T-helper 17 cell (primary cell): ENCODE measurements at places on chromosomes 13 and 19.

- no peak for DNase-seq
These were observed 284.4 kb upstream of the NBEA start for GRCh38 chr13:34657716-34658115.

- no peak for DNase-seq
These were observed 9.3 kb upstream of the ZNF546 start for GRCh38 chr19:39987596-39987995.

DNA sequence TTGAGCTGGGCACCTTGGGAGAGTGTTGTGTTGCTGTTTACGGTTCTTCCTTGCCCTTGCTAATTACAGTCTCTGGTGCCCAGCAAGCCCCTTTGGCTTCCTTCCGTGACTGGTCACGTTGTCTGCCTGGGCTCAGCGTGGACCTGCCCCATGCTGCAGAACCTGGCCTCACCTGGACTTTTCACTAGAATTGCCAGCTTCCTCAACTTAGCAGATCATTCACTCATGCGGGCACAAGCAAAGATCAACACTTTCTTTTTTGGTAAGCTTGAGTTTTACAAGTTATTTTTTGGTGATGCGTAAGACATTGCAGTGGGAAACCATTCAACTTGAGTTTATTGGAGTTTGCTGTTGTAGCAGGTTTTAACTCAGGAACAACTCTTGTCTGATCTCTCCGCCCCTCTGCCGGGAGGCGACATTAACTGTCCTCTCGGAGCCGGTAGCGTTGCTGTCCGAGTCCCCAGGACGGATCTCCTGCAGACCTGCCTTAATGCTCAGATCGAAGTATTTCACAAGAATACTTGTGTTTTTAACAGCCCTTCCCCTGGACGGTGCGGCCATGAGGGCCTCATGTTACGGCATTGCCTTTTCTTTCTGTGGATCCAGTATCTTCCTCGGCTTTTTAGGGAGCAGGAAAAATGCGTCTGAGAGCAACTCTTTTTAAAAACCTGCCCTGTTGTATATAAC lies 15.7 kb upstream of the TEX29 start:
- no peak for DNase-seq

GRCh38 chr13:43285933-43286597 lies 262.7 kb downstream of the DNAJC15 start:
- DNase-seq: no peak

- DNase-seq: no peak
These were observed 1.0 kb downstream of the IFT88 start for GRCh38 chr13:20567881-20568528.

- DNase-seq: no peak
These were observed 13.2 kb downstream of the FUZ start for GRCh38 chr19:49799798-49800376.

DNA sequence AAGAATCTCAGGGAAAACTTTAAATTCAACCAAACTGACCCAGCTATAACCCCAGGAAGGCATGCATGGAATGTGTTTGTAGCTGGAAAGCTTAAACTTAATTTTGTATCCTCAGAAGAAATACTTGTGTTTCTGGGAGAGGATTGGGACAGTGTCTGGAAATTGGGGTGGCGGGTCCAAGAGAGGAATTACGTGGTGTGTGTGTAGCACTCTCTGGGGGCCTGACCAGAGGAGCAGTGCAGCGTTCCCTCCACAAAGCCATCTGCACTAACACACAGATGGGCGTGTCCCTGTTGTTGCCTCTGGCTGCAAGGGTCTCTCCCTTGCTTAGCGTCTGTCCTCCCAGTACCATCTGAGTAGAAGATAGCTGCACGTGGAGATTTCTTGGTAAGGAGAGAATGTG lies 6.4 kb downstream of the GARRE1 start:
- DNase-seq: no peak

- no peak for DNase-seq
These were observed 560 bp upstream of the FAM83E start for GRCh38 chr19:48615231-48616040.

GRCh38 chr19:4815426-4816201 lies 15.9 kb downstream of the TICAM1 start:
- DNase-seq: peak; percentile 58
